Stimulated activated CD8-positive, alpha-beta memory T cell treated with anti-CD3 and anti-CD28 coated beads, Interleukin-2, amount 100 ng/mL, for 1 hour (primary cell): ENCODE measurements at places on chromosomes 6 and 20.

DNA sequence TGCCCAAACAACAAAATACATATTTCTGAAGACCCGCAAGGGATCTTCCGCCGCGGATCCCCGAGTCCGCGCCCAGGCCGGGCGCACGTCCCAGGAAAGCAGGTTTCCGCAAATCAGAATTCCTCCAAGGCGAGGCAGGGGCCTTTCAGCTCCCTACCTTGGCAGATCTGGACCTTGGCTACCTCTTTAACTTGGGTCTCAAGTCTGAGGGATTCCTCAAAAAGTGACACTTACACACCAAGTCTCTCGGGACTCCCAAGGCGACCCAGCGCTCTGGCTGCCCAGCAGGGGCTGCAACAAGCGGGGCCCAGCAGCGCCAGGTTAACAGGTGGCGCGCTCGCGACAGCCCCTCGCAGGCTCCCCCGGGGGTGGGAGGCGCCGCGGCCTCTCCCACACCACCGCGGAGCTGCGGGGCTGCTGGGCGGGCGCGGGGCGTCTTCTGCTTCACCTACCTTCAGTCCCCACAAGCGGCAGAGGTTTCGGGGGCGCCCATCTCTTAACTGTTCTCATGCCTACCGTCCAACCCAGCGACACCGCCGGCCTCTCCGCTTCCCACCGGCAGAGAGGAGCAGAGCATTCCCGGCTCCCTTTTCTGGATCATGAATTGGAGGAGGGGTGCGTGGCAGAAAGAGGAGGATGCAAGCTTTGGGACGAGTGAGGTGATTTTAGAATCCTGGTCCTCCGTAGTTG lies 414 bp downstream of the SIM1 start:
- DNase-seq, result no peak

- no peak for DNase-seq
Measured at GRCh38 chr6:138258991-138259390, 40.7 kb upstream of the PBOV1 start.

DNA sequence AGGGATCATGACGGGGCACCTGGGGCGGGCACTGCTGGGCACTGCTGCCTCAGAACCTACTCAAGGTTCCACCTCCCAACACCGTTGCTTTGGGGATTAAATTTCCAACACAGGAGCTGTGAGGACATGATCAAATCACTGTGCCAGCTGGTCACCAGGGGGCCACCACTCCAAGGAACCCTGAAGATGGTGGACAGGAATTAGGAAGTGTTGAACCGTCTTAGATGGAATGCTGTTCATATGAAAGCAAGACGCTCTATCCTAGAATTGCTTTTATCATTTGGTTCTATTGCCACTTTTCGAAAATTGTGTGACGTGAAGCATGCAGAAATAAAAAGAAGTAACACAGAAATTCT lies 140.3 kb downstream of the DLL1 start:
- no peak for DNase-seq

DNA sequence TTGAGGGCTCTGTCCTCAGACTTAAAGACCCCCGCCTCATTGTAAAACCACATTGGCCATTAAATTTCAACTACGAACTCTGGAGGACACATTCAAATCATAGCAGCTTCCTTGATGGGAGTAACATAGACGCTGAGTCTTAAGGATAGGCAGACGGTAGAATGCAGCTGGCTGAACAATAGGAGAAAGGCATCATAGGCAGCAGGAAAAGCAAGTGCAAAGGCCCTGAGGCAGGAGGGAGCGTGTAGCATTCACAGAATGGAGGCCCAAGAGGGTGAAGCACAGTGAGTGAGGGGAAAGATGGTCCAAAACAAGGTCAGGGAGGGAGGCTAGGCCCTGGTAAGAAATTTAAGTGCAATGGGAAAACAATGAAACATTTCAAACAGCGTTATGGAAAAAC lies 8.6 kb upstream of the PFDN4 start:
- no peak for DNase-seq

GRCh38 chr6:98946266-98946878 lies 1.4 kb downstream of the FBXL4 start:
- no peak for DNase-seq

DNA sequence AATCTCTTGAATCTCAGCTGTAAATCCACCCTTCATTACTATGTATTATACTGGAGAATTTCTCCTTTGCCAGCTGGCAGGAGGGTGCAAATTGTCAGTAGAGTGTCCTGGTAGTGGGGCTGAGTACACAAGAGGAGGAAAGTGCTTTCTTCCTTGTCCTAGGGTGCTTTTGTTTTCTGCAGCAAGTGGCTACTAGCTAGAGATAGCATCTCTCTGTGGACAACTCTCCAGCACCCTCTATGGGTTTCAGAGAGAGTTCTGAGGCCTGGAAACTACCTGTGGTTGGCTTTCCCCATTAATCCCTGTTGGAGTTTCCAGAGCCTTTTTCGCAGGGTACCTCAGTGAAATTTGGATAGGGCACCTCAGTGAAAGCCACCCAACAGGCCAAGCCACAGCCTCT lies 422.5 kb upstream of the RGS17 start:
- no peak for DNase-seq

GRCh38 chr6:162973980-162974379 lies 246.2 kb downstream of the PACRG start:
- DNase-seq, result no peak

GRCh38 chr6:43355862-43356590 lies 13.4 kb downstream of the ZNF318 start:
- no peak for DNase-seq

DNA sequence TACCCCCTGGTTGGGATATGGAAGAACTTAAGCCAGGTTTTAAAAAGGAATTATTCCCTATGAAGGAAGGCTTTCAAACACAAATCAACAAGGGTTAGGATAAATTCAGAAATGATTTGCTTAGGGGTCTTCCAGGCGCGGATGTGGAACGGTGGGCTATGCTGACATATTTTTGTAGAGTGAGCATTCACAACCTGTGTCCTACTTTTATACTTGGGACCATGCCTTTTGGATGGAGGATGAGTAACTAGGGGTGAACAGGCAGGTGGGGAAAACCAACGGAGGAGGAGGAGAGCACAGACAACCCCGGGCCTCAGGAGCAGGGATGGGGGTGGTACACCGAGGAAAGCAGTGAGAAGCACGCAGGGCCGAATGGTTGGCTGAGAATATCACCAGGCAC lies 5.9 kb downstream of the MYLK4 start:
- no peak for DNase-seq

DNA sequence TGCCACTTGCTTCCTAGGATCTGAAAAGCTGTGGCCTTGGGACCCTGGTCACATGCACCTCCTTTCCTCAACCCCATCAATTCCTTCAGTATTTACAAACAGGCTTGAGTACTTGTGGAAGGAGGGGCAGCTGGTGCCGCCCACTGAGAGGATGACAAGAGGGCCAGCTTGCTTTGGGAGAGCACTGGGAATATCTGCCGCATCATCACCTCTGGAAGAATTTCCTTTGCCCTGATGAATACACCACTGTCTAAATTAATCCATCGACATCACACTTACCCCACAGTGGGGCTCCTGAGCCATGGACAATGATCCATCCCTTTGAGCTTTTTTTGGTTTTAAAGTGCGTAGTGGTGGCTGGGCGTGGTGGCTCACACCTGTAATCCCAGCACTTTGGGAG lies 25.9 kb downstream of the TBC1D20 start:
- no peak for DNase-seq

- no peak for DNase-seq
Measured at GRCh38 chr6:128352366-128352765, 168.0 kb downstream of the PTPRK start.

GRCh38 chr20:1734269-1734858 lies 76.8 kb upstream of the SIRPG start:
- DNase-seq, result no peak

- no peak for DNase-seq
Measured at GRCh38 chr6:115001731-115002350, 659.0 kb upstream of the HS3ST5 start.

- DNase-seq, result no peak
Measured at GRCh38 chr20:41191562-41192500, 54.5 kb downstream of the PLCG1 start.

GRCh38 chr6:38861926-38862401 lies 146.9 kb downstream of the DNAH8 start:
- no peak for DNase-seq

DNA sequence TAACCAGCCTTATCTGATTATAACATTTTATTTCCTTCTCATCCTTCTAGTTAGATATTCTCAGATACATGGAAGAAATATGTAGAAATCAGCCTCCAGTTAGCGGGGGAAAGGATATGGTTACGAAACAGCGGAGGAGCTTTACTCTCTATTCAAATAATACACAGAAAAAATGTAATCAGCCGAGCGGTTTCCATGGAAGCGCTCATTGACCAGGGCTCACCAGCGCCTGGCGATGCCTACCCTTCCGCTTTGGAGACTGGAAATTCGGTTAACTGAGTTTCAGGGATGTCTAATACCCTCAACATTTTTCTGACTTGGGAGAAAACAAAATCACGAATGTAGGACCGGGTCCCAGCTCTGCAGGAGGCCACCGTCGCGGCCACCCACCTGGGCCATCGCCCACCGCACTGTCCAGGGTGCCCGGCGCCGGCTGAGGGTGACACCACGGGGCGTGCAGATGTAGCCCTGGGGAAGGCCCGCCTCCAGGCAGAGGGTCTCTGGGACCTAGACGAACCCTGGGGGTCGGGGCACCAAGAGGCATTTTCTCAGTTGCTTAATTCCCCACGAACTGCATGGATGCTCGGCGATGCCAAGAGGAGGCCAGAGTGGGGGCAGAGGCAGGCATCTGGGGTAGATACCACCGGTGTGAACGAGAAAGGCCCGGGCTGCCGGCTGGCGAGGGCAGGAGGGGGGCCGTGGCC lies 1.7 kb downstream of the PRR18 start:
- DNase-seq, result no peak

- DNase-seq, result no peak
Measured at GRCh38 chr6:75135450-75135849, 70.4 kb downstream of the COL12A1 start.

- no peak for DNase-seq
Measured at GRCh38 chr6:142482974-142483373, 181.2 kb downstream of the ADGRG6 start.

GRCh38 chr20:32674362-32674789 lies 635 bp upstream of the C20orf203 start:
- peak; percentile 42 for DNase-seq

DNA sequence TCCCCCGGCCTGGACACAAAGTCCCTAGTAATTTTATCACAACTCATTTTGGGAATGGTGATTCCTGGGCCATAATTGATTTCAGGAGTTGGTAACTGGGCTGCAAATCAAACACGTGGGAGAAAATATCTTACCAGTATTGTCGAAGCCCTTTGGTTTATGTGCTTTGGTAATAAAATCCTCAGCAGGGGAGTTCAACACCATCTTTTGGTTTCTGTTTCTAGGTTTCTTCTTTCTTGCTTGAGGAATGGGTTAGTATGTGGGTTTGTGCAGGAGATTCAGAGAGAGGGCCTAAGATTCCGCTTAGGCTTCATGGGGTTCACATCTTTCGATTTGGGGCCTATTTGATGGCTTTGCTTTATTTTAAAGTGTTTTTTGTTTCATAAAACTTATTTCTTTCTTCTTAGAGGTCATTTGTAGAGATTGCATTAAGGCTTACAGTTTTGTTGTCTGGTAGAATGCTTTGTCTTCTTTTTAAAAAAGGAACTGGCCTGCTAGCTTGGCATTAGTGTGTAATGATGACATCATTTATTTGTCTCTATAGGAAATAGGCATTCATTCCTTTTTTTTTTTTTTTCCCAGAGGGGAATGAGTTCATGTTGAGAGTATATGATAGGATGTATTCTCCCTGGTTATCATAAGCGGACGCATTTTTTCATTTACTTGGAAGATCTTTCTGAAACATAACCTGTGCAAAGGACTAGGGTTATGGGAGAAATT lies 45.8 kb downstream of the CYP24A1 start:
- DNase-seq, result no peak
